ENCODE measurements at places on chromosomes 2 and 18.

DNA sequence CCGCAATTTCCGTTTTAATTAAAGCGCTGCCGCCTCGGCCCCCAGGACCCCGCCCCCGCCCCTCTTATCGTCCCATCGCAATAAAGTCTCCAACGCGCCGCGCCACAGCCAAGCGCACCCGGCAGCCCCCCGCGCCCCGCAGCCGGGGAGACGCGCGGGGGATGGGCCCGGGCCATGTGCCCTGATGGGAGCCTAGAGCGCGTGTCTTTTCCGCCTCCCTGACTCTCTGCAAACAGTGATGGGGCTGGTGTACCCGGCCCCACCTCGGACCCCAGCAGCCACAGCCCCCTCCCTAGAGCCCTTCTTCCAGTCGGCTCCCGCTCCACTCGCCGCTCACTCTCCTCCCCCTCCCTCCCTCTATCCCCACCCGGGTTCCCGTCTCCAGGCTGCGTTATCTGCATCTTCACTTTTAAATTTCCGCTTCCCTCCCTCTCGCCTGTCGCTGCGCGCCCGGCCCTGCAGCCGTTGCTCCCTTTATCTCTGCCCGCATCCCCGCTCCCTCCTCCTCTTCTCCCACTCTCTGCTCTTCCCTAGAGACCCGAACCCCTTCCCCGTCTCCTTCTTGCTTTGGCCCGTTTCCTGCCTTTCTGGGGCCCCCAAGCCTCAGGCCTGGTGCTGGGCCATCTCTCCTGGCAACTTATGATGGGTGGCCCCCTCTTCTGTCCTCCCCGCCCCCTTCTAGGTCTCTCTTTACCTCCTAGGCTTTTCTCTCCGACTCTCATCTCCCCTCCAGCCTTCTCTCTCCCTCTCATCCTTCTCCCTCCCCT lies 524 bp upstream of the FEV start:
- DNase-seq = no peak

GRCh38 chr2:156473445-156473844 lies 37.3 kb downstream of the GPD2 start:
- DNase-seq = no peak

DNA sequence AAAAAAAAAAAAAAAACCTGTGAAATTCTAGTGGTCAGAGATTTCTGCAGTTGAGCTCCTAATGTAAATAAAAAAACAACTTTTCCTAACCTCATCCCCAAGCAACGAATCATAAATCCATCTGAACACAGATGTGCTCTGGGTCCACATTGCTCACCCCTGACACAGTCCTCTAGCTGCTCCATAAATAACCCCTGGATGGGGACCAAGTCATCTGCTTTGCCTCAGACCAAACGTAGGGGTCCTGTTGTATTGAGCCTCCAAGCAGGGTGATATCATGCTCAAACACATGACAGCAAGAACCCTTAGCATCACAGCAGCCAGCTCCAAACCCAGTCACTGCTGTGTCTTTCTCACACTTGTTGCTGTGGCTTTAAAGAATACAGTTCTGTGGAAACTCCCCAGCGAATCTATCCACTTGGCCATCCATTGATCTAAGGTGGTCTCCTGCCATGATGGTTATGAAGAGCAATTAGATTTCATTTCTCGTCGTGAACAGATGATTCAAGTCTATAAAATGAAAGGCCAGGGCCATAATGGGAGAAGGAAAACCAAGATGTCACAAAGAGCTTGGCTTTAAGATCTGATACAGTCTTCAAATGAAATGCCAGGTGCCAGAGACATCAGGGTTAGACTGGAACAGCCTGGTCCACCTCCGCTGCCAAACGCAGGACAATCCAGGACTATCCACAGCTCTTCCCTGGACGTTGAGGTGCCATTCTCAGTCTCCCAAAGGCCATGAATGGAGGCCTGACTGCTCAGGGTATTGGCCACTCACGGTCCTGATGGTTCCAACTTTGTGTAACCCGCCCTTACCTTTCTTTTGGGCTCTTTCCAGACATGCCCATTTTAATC lies 39.0 kb downstream of the TBC1D8 start:
- DNase-seq = no peak

GRCh38 chr18:4510711-4511110 lies 55.6 kb upstream of the DLGAP1 start:
- no peak for DNase-seq

GRCh38 chr2:38038682-38039081 lies 37.3 kb downstream of the CYP1B1 start:
- no peak for DNase-seq

GRCh38 chr2:100757621-100758394 lies 62.1 kb upstream of the NPAS2 start:
- no peak for DNase-seq

GRCh38 chr2:108632332-108633160 lies 86.7 kb upstream of the RANBP2 start:
- no peak for DNase-seq

- DNase-seq = no peak
Measured at GRCh38 chr2:112540906-112541305, 1.4 kb upstream of the POLR1B start.

All from naive B cell (primary cell).